Activated B cell treated with CpG ODN at 0.5 μM for 24 hours (primary cell): ENCODE measurements at places on chromosomes 16 and 17. TPM values are rescaled to one million over a fixed set of nuclear protein-coding genes. Genes with fewer than 3 reads are reported as not detected.

DNA sequence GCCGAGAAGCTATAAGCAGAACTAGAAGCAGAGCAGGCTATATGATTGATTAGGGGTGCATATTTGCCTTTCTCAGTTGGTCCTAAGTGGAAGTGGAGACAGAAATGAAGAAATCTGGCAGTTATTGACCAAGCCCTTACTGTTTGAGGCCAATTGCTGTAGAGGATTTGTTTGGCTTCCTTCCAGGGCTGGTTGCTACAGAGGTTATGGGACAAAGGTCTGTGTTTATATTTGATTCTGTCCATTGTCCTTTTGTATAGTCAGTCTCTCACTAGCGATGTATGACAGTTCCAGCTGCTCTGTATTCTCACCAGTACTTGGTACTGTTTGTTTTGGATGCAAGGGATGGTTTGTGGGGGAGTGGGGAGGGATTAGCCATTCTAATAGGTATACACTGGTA lies 7.3 kb upstream of the ALOX15 start:
- no peak for DNase-seq

- DNase-seq, result no peak
These were observed 477.5 kb downstream of the WWOX start for GRCh38 chr16:78576941-78577340.

DNA sequence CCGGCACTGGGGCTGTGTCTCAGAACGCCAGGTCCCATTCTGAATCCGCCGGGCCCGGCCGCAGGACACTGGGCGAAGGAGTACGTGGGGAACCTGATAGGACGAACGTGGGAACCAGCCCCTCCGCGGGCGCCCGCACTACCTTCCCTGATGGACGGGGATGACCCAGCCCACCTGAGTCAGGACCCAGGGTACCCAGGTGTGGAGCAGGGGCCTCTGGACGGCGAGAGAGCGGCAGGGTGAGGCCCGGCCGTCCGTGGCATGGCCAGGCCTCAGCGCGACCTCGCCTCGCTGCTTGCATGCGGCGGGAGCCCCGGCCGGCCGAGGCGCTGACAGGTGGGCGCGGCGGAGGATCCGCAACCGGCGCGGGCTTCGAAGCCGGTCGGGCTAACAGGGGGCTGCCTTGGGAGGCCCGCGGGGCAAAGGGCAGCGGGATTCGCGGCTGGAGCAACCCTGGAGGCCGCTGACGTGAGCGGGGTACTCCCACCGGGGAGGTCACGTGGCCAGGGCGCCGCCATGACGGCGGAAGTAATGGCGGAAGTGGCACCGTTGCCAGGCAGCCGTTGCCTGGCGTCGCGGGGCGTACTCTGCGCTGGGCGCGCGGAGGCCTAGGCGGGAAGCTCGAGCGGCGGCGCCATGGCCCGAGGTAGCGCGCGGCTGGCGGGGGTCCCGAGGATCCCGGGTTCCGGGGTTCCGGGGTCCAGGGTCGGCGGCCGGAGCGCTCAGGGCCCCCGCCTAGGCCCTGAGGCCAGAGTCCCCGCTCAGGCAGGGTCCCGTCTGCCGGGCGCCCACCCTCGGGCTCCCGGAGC lies at the start of gene WDR90:
Gene WDR90 (plus strand): TSS at position 585 of the 809 bp plus-strand sequence. CDS start 52 bp downstream, at position 637.
- DNase-seq, result peak; percentile 93

- no peak for DNase-seq
These were observed 103.9 kb downstream of the GNAO1 start for GRCh38 chr16:56295059-56295665.

DNA sequence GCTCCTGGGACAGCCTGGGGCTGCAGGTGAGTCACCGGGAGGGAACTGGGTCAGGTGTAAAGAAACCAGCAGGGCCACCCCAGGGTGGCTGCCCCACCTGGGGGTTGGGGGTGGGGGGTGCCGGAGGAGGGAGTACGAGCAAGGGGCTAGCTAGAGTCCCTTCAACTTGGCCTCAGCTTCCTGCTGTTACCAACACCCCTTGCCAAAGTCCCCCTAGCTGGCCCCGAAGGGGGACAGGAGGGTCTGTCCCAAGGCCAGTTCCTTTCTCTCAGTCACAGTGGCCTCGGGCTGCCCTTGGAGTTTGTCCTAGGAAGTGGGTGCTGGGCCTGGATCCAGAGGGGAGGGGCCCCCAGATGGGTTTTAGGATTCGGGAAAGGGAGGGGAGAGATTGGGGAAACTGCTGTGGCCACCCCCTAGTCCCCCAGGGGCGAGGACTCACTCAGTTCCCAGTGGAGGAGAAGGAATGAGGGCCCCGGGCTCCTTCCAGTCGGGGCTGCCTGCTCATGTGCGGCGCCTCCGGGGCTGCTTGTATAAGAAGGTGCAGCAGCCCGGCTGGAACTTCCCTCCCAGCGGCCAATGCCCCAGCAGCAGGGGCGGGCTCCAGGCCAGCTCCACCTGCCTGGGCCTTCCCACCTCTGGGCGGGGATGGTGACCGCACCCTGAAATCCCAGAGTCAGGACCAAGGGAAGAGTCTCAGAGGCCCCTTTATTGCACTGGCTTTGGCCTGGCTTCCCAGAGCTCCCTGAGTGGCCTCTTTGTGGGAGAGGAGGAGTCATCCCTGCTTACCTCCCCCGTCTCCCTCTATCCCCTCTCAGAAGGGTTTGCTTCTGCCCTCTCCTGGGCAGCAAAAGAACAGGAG lies 7.3 kb downstream of the ARHGAP27 start:
- DNase-seq, result no peak

- DNase-seq, result no peak
These were observed 2.5 kb downstream of the ALOX15B start for GRCh38 chr17:8041249-8041928.

DNA sequence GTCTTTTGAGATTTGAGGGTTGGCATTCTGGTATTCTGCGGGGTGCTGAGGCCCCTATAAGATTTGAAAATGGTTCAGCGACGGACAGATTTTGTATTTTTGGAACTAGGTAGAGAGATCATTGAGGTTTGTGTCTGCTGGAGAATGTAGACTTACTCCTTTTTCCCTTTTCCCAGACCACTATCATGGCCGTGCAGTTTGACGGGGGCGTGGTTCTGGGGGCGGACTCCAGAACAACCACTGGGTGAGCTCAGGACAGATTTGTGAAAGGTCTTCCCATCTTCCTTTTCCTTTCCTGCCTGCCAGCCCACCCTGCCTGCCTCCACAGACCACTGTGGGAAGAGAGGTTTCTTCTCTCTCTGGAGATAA lies 572 bp downstream of the PSMB6 start:
- no peak for DNase-seq

DNA sequence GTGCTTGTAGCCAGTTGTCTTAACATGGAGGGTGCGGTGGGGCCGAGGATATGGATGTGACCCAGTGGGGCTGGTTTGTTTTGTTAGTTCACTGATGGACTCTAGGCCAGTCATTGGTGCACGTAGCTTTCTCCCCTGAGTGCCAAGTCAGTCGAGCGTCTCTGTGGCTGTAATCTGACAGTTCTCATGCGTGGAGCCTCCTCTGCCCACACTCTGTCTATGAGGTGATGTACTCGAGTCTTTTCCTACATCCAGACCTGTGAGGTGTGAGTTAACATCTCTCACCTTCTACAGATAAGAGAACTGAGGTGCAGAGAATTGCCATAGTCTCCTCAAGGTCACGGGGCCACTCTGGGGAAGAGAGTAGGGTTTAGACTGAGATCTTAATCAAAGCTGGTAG lies 90.2 kb downstream of the MARCHF10 start:
- DNase-seq, result no peak

DNA sequence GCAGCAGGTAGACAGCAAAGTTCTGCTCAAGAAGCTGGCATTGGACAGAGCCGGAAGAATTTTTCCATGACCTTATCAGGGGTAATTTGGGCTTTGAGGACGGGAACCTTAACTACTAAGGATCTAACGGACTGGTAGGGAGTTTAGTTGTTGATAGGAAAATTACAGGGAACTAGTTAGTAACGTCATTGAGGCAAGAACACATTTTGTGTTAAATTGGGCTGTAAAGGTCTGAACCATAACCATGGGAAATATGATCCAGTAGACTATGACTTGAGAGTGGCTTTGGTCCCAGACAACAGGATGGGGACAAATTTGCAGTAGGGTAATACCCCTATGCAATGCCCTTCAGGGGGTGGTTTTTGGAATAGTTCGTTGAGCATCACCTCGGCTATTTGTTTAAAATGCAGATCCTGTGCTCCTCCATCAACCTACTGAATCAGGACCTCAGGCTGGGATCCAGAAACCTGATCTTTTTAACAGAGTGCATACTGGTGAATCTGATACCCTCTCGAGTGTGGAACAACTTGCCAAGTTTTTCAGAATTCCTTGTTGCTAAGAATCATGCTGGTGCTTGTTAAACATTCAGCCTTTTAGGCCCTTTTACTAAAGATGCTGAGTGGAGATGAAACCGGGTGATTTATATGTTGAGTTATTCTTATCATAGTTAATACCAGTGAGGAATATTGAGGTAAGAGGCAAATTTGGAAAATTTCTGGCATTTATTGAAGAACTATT lies 255.1 kb downstream of the MAP2K6 start:
- no peak for DNase-seq

The NAGS gene
- 1.0 and 1.2 TPM in 2 replicates for total RNA-seq

The ATP2C2 gene
- not detected in 2 replicates for total RNA-seq

The RPL26 gene
- total RNA-seq, result 3,512 and 4,174 TPM in 2 replicates
